Cardiac fibroblast (primary cell): ENCODE measurements at places on chromosomes 12 and 14.

GRCh38 chr12:3600039-3600720, 109.2 kb downstream of the PRMT8 start:
- no peak for DNase-seq

GRCh38 chr14:53874704-53875103, 81.9 kb downstream of the BMP4 start:
- DNase-seq = no peak

DNA sequence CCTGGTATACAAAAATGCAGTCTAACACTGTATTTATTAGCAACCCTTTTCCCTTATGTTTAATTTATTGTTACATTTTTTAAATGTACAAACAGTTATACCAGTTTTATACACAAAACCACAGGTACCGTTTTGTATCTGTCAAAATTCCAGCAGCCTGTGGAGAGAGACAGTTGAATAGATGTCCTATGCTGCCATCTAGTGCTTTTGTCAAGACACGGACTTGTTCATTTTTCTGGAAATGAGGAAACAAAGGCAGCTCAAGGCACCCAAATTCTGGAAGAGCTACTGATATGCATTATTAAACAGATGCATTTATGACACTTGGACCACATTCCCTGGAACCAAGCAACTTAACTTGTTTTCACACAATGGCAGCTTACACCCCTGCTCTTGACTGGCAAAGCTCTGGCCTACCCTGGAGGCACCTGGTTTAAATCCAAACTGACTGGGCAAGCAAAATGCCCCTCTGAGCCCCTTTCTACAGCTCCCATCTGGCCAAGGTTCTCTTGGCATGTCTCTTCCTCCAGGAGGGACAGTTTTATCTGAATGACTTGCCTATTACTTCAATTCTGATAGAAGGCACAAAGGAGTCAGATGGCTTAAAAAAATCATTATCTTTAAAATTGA, 286.9 kb upstream of the PRKD1 start:
- DNase-seq = peak; percentile 88

- no peak for DNase-seq
These were observed 1037.8 kb downstream of the BCL11B start for GRCh38 chr14:98234208-98234607.

- DNase-seq = peak; percentile 90
These were observed 1.2 kb upstream of the NEMF start for GRCh38 chr14:49853572-49854375.

- DNase-seq = no peak
These were observed 47.7 kb downstream of the CIT start for GRCh38 chr12:119829439-119829838.

DNA sequence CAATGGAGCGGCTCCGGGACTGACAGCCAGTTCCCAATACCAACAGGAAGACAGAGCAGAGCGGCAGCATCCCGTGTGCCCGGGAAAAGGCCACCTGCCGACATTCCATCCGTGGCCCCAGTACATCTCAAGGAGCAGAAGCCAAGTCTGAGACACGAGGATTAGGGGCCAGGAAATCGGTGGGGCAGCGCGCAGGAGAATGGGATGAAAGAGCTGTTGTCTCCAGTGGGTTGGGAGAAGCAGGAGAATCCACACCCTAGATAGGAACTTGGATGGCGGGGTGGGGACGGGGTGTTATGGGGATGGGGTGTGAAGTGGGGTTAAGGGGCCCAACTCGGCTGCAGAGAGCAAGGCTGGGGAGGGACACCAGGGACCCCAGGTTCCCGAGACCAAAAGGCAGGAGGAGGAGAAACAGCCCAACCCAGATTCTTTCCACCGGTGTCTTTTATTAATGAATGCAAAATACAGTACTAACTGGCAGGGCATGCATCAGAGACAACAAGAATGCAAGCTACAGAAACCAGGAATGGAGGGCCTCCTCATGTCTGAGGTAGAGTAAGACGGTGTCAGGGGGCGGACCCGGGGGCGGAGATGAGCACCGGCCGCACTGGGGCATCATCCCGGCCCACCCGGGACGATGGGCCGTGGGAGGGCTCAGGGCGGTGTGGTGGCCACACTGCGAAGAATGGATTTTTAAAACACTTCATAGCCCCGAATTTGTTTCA, 50.3 kb downstream of the BEGAIN start:
- DNase-seq = no peak

- no peak for DNase-seq
These were observed 93.5 kb downstream of the GALNT8 start for GRCh38 chr12:4813741-4814140.

- no peak for DNase-seq
These were observed 316.8 kb downstream of the SNAPC1 start for GRCh38 chr14:62079038-62079437.

DNA sequence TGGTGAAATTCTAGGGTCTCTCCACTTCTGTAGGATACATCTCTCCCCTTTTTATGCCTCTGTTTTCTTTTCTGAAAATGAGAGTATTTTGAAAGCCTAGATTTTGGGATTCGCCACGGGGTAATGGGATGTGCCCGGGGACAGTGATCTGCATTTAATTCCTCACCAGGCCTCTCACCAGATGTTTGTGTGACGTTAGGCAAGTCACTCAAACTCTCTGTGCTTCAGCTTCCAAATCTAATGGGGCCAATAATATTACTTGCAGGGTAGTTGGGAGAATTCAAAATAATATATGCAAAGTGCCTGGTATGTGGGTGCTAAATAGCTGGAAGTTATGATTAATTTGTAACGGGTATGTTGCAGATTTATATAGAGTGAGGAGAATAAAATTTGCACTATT, 78.8 kb downstream of the C12orf75 start:
- DNase-seq = no peak

GRCh38 chr14:68027276-68027675, 207.7 kb downstream of the RAD51B start:
- peak; percentile 51 for DNase-seq

GRCh38 chr12:65699251-65699650, 125.0 kb upstream of the HMGA2 start:
- peak; percentile 93 for DNase-seq

GRCh38 chr12:60263161-60263560, 667.3 kb downstream of the SLC16A7 start:
- no peak for DNase-seq

- DNase-seq = no peak
These were observed 2.6 kb downstream of the RARG start for GRCh38 chr12:53229454-53229853.

DNA sequence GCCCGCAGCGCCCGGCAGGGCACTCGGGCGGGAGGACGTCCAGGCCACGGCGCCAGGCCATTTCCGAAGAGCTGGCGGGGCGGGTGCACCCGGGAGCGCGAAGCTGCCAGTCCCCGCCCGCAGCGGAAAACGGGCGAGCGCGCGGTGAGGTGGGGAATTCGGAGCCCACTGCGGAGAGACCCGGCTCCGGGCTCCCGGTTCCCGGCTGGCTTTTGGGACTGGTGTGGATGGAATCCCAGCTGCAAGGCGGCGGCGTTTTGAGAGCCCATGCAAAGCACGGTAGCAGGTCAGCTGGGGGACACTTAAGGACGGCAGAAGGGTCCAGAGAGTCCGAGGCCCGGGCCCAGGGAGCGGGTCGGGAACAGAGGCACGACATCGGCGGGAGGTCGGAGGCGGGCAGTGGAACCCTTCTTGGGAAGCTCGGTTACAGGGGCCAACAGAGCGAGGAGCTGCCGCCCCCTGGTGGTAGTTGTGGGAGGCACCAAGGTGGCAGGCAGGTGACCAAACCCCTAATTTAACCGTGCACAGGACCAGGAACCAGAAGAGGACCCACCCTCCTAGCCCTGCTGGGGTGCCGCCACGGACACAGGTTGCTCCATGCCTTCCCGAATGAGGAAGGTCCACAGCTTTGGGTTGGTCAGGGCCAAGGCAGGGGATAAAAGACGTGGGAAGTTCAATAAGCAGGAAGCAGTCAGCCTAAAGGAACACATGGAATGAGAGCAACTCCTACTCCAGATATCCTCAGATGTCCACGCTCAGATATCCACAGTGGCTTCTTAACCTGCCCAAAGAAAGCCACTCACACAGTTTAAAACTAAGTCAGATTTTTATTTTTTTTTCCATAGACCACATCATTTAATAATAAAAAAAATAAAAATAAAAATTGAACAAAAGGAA, 685 bp upstream of the CDH24 start:
- peak; percentile 86 for DNase-seq

DNA sequence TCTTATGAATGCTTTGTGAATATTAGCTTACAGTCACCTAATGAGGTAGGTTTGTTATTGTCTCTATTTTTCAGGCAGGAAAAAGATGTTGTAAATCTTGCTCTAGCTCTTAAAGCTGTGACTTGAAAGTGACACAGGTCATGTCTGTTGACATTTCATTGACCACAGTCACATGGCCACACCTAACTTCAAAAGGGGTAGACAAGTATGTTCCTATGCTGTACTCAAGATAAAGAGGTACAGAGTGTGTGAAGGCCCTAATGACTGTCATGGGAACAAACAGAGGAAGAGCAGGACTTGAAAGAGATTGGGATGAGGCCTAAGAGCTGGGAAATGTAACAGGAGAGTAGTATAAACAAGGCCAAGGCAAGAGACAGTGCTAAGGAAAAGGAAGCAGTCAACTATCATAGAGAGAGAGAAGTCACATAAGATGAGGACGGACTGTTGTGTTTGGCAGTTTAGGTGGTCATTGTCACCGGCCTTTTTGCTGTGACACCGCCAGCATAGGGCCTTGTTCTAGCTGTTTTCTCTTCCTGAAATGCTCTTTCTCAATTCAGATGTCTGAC, 181.0 kb downstream of the CFAP54 start:
- peak; percentile 24 for DNase-seq

DNA sequence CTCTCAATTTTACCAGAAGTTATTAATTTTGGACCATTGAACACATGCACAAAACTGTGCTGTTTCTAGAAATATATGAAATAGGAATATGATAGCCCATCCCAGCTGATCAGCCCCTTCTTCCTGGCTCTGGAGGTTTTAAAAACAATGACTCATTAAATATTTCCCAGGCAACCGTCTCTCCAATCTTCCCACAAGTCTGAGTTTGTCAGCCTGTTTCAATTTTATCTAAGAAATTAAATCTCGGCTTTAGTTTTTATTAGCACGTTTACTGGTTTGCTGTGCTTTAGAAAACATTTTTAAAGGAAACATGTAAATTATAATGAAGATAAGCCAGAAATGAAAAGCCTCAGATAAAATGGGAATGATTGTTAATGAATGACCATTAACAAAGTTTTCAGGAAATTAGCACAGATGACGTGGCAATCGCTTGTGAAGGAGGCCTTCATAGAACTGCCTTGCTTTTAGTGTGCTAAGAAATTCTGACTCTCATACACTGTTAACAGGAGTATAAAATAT, 89.3 kb upstream of the RAP1B start:
- peak; percentile 83 for DNase-seq

DNA sequence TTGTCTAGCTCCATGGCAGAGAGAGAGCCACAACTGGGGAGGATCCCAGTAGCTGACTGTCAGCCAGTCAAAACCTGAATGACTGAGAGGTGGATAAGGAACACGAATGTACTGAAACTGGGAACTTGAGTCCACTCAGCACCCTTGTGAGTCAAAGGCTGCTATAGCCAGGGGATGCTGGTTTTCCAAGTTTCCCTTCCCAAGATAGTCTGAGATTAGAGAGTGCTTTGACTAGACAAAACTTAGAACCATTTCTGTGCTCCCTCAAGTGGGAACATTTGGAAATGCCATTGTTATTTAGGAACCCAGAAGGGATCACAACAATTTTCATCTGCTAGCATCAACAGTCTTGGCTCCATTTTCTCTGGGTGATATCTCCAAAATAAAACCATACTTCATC, 4.0 kb downstream of the PRKAG1 start:
- peak; percentile 45 for DNase-seq

- DNase-seq = no peak
These were observed 287.3 kb downstream of the NAV3 start for GRCh38 chr12:78118036-78118435.

GRCh38 chr14:59159169-59159568, 29.3 kb upstream of the DAAM1 start:
- no peak for DNase-seq

- peak; percentile 85 for DNase-seq
These were observed 115.6 kb downstream of the DIP2B start for GRCh38 chr12:50620109-50620977.

- DNase-seq = peak; percentile 89
These were observed 50.8 kb downstream of the TTLL5 start for GRCh38 chr14:75711796-75712211.

GRCh38 chr12:20695232-20695631, at the start of gene SLCO1C1:
SLCO1C1 (plus strand) TSS chr12:20695332; CDS start chr12:20699577, 4,245 bp downstream.
- no peak for DNase-seq

DNA sequence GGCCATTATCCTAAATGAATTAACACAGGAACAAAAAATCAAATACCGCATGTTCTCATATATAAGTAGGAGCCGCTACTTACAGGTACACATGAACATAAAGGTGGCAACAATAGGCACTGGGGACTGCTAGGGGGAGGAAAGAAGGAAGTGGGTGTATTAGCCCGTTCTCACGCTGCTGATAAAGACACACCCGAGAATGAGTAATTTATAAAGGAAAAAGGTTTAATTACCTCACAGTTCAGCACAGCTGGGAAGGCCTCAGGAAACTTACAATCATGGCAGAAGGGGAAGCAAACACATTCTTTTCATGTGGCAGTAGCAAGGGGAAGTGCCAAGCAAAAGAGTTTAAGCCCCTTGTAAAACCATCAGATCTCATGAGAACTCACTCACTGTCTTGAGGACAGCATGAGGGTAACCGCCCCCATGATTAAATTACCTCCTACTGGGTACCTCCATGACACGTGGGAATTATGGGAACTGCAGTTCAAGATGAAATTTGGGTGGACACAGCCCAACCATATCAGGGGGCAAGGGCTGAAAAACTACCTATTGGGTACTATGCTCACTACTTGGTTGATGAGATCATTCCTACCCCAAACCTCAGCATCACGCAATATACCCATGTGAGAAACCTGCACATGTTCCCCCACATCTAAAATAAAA, 16.4 kb upstream of the MIA2 start:
- peak; percentile 33 for DNase-seq

DNA sequence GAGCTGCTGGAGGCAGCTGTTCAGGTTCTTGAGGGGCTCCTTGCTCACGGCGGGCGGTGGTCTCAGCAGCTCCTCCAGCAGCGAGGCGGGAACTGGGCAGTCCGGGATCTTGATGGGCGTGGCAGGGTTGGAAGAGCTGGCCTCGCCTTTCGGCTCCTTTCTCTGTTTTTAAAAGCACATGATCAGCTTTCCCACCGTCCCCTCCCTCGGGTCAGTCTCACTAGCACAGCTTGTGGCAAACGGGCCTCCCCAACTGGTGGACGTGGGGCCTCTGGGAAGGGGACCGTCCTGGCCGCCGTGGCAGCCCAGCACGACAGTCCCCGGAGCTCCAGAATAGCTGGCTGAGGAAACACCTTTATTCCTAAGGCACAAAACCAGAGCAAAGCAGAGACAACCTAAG, 12.5 kb upstream of the ANKLE2 start:
- no peak for DNase-seq

GRCh38 chr14:22890416-22890815, 7.4 kb downstream of the REM2 start:
- DNase-seq = no peak

- DNase-seq = peak; percentile 5
These were observed 256.3 kb upstream of the SFSWAP start for GRCh38 chr12:131454418-131455217.

GRCh38 chr12:68453278-68453677, 121.1 kb upstream of the MDM1 start:
- DNase-seq = no peak

GRCh38 chr12:12336049-12336411, 14.0 kb downstream of the MANSC1 start:
- DNase-seq = peak; percentile 59

- peak; percentile 39 for DNase-seq
These were observed 176.7 kb downstream of the PAH start for GRCh38 chr12:102740141-102740955.

GRCh38 chr12:9736936-9737705, 4.2 kb upstream of the CLECL1 start:
- DNase-seq = no peak

GRCh38 chr14:74852922-74853530, 22.9 kb downstream of the PROX2 start:
- peak; percentile 67 for DNase-seq
